ENCODE measurements at places on chromosomes 5 and 9. TPM values are rescaled to one million over a fixed set of nuclear protein-coding genes. Genes with fewer than 3 reads are reported as not detected.

PCDHAC1 gene
- 6.6 TPM for total RNA-seq

DNA sequence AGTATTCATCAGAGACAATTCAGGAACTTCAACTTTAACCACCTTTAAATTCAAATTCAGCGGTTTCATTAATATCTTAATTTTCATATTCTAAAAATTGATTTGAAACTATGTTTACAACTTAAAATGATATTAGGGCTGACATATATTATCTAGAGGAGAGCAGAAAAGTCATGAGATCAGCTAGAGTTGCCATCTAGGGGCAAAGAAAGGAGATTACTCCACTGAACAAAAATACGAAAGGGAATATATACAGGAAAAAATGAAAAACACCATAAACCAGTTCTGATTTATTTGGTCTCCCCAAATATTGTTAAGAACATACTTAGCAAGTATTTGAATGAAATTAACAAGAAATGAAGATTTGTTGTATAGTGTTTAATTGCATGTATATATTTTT is 946.3 kb downstream of the DTWD2 start:
- H3K36me3 ChIP-seq, result no peaks in the 10 kb centered on the region
- H3K27ac ChIP-seq, result no peak overlapping the region

CCNJL gene
- total RNA-seq, result 0.35 TPM

DNA sequence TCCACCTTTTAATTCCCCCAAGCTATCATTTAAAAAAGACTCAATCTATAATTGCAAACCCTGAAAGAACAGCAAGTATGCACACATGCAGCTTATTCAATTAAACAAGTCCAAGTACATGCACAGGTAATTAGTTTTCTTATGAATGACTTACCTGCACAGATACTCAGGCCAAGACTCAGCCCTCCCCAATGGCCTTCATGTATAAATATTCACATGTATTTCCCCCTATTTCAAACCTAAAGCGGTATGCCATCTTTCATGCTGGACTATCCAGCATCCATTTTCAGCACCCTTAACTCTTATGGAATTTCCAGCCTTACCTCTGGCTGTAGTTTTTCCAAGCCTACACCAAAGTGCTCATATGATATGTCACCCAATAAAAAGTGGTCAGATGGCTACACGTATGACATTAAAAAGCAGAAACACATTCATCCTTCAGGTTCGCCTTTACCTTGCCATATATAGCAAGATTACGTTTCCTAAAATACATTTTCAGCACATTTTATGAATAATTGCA is 205.5 kb downstream of the MEF2C start:
- ATAC-seq, result no peak
- peaks cover 45% of the 10 kb centered on the region for H3K4me1 ChIP-seq
- H3K4me3 ChIP-seq, result no peak overlapping the region
- no peaks in the 10 kb centered on the region for H3K36me3 ChIP-seq

TAF11L5 gene
- not detected for total RNA-seq

DNA sequence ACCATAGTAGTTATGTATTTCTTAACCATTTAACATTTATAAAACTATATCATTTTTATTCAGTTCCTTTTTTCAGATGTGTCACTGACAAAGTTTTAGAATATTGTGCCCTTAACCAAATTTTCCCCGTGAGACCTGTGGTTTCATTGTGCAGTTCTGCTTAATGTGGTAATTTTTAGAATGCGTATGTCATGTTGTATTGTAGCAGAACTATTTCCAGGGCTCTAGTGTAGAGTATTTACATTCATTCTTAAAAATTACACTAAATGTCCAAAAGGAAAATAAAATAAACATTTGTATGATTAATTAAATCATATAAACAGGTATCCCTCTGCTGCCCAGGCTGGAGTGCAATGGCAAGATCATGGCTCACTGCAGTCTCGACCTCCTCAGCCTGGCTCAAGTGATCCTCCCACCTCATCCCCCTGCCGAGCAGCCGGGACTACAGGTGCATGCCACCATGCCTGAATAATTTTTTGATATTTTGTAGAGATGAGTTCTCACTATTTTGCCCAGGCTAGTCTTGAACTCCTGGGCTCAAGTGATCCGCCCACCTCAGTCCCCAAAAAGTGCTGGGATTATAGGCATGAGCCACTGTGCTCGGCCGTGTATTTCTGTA is 15.4 kb downstream of the SERINC5 start:
- H3K36me3 ChIP-seq, result no peaks in the 10 kb centered on the region
- no peak overlapping the region for H3K4me3 ChIP-seq
- H3K27me3 ChIP-seq, result no peaks in the 10 kb centered on the region
- peaks cover 29% of the 10 kb centered on the region for H3K4me1 ChIP-seq
- H3K27ac ChIP-seq, result no peak overlapping the region

DNA sequence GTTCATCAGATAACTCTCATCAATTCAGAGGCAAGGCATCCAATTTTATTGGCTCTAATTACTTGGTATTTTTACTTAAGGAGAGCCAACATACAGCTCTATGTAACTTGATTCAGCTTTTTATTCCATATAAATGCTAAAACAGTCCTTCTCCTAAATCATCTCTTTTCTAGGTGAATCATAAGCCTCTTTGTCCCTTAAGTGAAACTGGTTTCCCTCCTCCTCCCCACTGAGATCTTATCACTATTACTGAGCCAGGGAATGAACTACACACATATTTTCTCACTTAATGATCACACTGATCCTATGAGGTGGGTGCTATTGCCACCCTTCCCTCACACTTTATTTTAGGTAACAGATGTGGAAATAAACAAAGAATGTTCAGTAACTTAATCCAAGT is 1143.8 kb downstream of the MAT2B start:
- ATAC-seq, result no peak
- H3K27ac ChIP-seq, result no peak overlapping the region
- no peaks in the 10 kb centered on the region for H3K36me3 ChIP-seq
- H3K27me3 ChIP-seq, result no peaks in the 10 kb centered on the region
- H3K4me3 ChIP-seq, result no peak overlapping the region

DNA sequence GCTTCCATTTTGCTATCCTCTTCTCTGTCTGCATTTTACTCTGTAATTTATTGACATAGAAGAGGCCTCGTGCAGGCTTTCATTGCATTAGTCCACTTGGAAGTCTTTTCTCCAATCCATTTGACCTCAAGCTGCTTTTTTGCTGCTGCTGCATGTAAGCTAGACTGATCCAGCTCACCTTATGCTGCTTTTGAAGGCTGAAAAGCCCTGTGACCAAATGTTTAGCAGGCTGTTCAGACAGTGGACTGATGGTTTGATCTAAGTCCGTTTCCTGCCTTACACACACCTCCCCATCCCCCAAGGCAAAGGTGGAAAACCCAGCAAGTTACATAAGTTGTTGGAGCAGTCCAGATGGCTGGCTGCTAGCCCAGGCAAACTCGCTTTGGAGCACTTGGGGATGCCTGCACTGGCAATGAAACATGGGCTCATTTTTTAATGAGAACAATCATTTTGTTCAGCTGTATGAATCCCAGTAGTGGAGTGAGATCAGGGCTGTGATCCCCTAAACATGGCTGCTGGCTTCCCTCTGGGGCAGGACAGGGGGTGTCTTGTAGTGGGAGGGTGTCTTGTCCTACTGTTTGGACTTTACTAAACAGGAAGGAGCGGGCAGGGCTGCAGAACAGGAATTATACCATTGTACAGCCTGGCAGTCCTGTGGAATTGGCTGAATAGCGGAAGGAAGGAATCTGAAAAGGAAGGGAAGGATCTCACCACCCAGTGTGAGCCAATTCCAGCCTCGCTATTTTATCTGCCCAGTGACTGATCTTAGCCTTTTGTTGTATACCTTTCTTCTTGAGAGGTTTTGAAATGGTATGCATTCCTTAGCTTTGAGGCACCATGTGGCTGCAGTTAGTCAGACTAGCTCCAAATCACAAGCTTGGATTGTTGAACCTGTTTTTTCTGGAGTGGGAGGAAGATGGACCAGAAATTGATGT is 212.0 kb downstream of the ARHGAP26 start:
- no peaks in the 10 kb centered on the region for H3K36me3 ChIP-seq
- H3K4me1 ChIP-seq, result peaks cover 19% of the 10 kb centered on the region
- H3K27me3 ChIP-seq, result no peaks in the 10 kb centered on the region

GRCh38 chr5:118196229-118196628 is 792.1 kb downstream of the DTWD2 start:
- H3K4me3 ChIP-seq, result no peak overlapping the region
- no peaks in the 10 kb centered on the region for H3K36me3 ChIP-seq
- H3K4me1 ChIP-seq, result no peaks in the 10 kb centered on the region
- no peak overlapping the region for H3K27ac ChIP-seq
- no peak for ATAC-seq

GRCh38 chr5:14143546-14143840 is 351 bp downstream of the TRIO start:
- H3K4me1 ChIP-seq, result peaks cover 45% of the 10 kb centered on the region
- H3K4me3 ChIP-seq, result peak overlapping the region; percentile 94
- no peaks in the 10 kb centered on the region for H3K27me3 ChIP-seq

DNA sequence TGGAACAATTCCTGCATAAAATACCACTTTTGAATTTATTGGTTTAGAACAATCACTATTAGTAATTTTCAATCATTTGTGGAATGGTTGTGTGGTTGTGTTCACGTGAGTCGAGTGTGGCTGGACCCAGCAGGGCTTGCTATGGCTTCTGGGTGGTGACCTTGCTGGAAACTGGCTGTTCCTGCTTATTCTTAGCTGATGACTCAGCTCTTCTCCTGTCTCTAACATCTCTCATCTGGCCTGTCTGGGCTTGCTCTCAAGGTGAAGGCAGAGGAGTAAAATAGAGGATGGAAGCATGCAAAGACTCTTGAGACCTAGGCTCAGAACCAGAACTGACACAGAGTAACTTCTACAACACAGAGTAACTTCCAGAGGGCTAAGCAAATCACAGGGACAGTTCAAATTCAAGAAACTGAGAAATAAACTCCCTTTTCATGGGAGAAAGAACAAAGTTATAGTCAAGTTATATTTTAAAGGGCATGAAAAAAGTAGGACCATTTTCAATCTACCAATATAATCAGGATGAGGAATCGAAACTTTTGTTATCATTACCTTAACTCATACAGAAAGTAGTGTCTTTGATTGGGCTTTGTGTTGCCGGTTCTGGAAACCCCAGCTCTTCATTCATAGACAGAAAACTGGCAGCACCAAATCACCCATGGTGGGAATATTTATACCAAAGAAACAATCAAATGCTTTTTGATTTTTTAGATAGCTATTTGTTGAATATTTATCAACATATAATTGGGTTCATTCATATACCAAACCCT is 665.1 kb downstream of the CDH18 start:
- no peaks in the 10 kb centered on the region for H3K36me3 ChIP-seq
- no peaks in the 10 kb centered on the region for H3K27me3 ChIP-seq
- no peaks in the 10 kb centered on the region for H3K4me1 ChIP-seq
- peak; percentile 48 for ATAC-seq
- H3K27ac ChIP-seq, result no peak overlapping the region

DNA sequence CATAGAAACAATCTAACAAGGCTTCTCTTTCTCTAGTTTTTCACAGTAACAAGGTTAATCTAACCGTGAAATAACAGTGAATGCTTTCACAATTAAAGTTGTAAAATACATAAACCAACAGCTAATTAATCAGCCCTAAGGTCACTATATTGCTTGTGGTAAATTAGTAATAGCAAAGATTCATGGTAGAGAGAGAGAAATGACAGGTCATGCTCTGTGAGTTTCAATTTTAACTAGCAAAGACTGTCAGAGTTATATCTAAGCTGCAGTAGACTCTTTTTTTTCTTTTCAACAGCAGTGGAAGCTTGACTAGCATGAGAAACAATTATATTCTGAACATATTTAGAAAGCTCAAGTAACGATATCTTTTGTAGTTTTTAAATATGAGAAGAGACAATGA is 1068.0 kb downstream of the MAT2B start:
- no peak overlapping the region for H3K4me3 ChIP-seq
- H3K27me3 ChIP-seq, result no peaks in the 10 kb centered on the region
- no peak for ATAC-seq
- H3K36me3 ChIP-seq, result no peaks in the 10 kb centered on the region
- H3K4me1 ChIP-seq, result no peaks in the 10 kb centered on the region

DNA sequence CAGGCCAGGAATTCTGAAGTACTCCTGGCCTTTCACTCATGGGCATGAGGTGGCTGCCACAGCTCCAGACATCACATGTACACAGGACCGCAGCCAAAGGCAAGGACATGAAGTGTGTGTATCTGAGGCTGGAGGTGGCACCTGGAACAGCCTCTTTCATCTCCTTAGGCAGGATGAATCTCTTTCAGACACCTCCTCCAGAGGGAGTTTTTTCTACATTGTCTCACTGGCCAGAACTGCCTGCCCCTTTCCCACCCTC is 142.8 kb downstream of the BARX1 start:
- peaks cover 48% of the 10 kb centered on the region for H3K27me3 ChIP-seq
- ATAC-seq, result no peak
- H3K27ac ChIP-seq, result no peak overlapping the region
- H3K4me3 ChIP-seq, result no peak overlapping the region

POC5 gene
- total RNA-seq, result 11.8 TPM

- H3K27me3 ChIP-seq, result no peaks in the 10 kb centered on the region
- H3K4me3 ChIP-seq, result no peak overlapping the region
- no peak overlapping the region for H3K27ac ChIP-seq
- no peaks in the 10 kb centered on the region for H3K4me1 ChIP-seq
These were observed 5.8 kb downstream of the ADAMTS6 start for GRCh38 chr5:65475895-65476294.

COMMD10 gene
- total RNA-seq, result 30.3 TPM

GRCh38 chr9:135244271-135245221 is 157.1 kb downstream of the OLFM1 start:
- no peaks in the 10 kb centered on the region for H3K4me1 ChIP-seq
- ATAC-seq, result no peak
- H3K36me3 ChIP-seq, result no peaks in the 10 kb centered on the region
- peaks cover 83% of the 10 kb centered on the region for H3K27me3 ChIP-seq

- H3K4me3 ChIP-seq, result no peak overlapping the region
- no peaks in the 10 kb centered on the region for H3K27me3 ChIP-seq
- no peaks in the 10 kb centered on the region for H3K4me1 ChIP-seq
- no peak for ATAC-seq
- no peak overlapping the region for H3K27ac ChIP-seq
These were observed 255.8 kb upstream of the PUM3 start for GRCh38 chr9:3099646-3100045.

GRCh38 chr5:178515776-178516503 is 74.3 kb downstream of the COL23A1 start:
- ATAC-seq, result no peak
- no peak overlapping the region for H3K4me3 ChIP-seq
- H3K27ac ChIP-seq, result no peak overlapping the region
- no peaks in the 10 kb centered on the region for H3K4me1 ChIP-seq

DNA sequence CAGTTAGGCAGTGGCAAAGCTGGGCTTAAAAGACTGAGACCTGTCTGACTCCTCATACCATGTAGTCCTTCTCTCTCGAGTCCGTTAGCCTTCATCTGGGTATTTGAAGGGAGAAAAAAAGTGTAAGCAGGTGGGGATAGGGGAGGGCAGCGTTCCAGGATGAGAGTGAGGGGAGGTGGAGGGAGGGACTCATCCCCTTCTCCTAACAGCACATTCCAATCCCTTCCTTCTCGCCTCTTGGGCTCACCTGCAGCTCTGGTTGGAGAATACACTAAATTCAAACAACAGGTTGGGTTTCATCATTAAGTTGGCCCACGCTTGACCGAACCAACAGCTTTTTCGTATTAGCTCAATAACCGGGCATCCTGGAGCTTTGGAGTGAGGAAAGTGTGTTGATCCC is 3.6 kb downstream of the NEURL1B start:
- no peak overlapping the region for H3K4me3 ChIP-seq
- no peak for ATAC-seq
- peaks cover 52% of the 10 kb centered on the region for H3K4me1 ChIP-seq
- H3K27ac ChIP-seq, result peak overlapping the region; percentile 94

TAL2 gene
- not detected for total RNA-seq

All from gastroesophageal sphincter (tissue), 4 donors.